ENCODE measurements at places on chromosomes 12 and 14. TPM values are rescaled to one million over a fixed set of nuclear protein-coding genes. Genes with fewer than 3 reads are reported as not detected.

The LTBP2 gene
- 0.28 TPM for total RNA-seq

The SSPN gene
- not detected for total RNA-seq

The RNASE1 gene
- not detected for total RNA-seq

The SLC38A4 gene
- not detected for total RNA-seq

The USP30 gene
- total RNA-seq, result 6.9 TPM

- DNase-seq, result no peak
Measured at GRCh38 chr14:101196795-101197590, 293.5 kb upstream of the RTL1 start.

GRCh38 chr14:91059576-91060350 is 678 bp downstream of the RPS6KA5 start:
- peak; percentile 70 for DNase-seq

DNA sequence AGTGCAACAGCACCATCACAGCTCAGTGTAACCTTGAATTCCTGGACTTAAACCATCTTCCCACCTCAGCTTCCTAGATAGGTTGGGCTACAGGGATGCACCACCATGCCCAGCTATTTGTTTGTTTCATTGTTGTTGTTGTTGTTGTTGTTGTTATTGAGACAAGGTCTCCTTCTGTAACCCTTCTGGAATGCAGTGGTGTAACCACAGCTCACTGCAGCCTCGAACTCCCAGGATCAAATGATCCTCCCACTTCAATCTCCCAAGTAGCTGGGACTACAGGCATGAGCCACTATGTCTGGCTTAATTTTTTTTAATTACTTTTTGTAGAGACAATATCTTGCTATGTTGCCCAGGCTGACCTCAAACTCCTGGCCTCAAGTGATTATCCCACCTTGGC is 1.2 kb upstream of the NEMP1 start:
- DNase-seq, result no peak

DNA sequence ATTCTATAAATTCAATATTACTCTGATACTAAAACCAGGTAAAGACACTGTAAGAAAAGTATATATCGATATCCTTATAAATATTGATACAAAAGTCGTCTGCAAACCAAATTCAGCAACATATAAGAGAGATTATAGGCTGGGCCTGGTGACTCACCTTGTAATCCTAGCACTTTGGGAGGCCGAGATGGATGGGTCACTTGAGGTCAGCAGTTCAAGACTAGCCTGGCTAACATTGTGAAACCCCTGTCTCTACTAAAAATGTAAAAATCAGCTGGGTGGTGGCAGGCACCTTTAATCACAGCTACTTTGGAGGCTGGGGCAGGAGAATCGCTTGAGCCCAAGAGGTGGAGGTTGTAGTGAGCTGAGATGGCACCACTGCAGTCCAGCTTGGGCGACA is 13.5 kb upstream of the TUBA1C start:
- no peak for DNase-seq

GRCh38 chr14:101810897-101811621 is 49.5 kb downstream of the PPP2R5C start:
- DNase-seq, result no peak

- DNase-seq, result no peak
Measured at GRCh38 chr12:15863984-15864383, 18.2 kb upstream of the STRAP start.

GRCh38 chr12:131102493-131102931 is 148.8 kb downstream of the ADGRD1 start:
- DNase-seq, result no peak

DNA sequence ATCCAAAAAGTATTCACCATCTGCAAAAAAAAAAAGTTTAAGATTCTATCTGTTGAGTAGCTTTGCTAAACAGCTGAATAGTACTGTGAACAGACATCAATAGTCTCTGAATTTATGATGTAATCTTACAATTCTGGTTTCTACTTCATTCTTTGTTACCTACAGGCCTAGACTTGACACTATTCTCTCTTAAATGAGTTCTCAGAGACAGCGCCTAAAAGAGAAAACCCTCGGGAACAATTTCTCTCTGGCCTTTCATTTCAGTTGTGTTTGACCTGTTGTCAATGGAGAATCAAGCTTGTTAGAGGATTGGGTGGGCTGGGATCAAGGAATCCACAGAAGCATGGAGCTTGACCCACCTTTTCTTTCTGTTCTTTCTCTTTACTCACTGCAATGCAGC is 5.9 kb upstream of the TWF1 start:
- no peak for DNase-seq

GRCh38 chr12:6631549-6631961 is 4.2 kb downstream of the LPAR5 start:
- DNase-seq, result peak; percentile 20

GRCh38 chr12:49519574-49519936 is 19.3 kb upstream of the KCNH3 start:
- DNase-seq, result no peak

DNA sequence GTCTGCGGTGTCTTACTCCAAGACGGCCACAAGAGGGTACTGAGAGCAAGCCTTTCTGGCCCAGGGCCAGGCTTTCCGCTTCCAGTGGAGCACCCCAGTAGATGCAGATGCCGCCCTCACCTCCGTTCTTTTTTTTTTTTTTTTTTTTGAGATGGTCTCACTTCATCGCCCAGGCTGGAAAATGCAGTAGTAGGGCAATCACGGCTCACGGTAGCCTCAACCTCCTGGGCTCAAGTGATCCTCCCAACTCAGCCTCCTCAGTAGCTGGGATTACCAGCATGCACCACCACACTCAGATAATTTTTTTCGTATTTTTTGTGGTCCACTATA is 5.6 kb upstream of the LBHD2 start:
- DNase-seq, result peak; percentile 77

Measured in activated CD4-positive, alpha-beta memory T cell treated with anti-CD3 and anti-CD28 coated beads, Interleukin-2, amount 10 ng/mL, durations not matched to agents 7 days and 5 days (primary cell).